Activated T-cell treated with anti-CD3 and anti-CD28 coated beads, Interleukin-2, amount 50 U/mL, for 72 hours (primary cell): ENCODE measurements at places on chromosomes 13 and 19. TPM values are rescaled to one million over a fixed set of nuclear protein-coding genes. Genes with fewer than 3 reads are reported as not detected.

ADGRE2 gene
- total RNA-seq = 0.72 TPM

KL gene
- 0.69 TPM for total RNA-seq

KLK15 gene
- not detected for total RNA-seq

CFAP97D2 gene
- total RNA-seq = 0.36 TPM

PSG1 gene
- total RNA-seq = not detected

SWSAP1 gene
- 2.6 TPM for total RNA-seq

TSPAN16 gene
- total RNA-seq = not detected

EPSTI1 gene
- 48.8 TPM for total RNA-seq

IGLON5 gene
- 0.67 TPM for total RNA-seq

ZNRF4 gene
- not detected for total RNA-seq

KCNJ14 gene
- 5.0 TPM for total RNA-seq

CATSPERD gene
- not detected for total RNA-seq

AP1M2 gene
- not detected for total RNA-seq
